ENCODE measurements at places on chromosomes 7 and 10. TPM values are rescaled to one million over a fixed set of nuclear protein-coding genes. Genes with fewer than 3 reads are reported as not detected.

The TSPAN33 gene
- 35.7 TPM for total RNA-seq

The ZNF212 gene
- total RNA-seq = 24.2 TPM

The LDB1 gene
- 90.5 TPM for total RNA-seq

The SHOC2 gene
- 91.1 TPM for total RNA-seq

DNA sequence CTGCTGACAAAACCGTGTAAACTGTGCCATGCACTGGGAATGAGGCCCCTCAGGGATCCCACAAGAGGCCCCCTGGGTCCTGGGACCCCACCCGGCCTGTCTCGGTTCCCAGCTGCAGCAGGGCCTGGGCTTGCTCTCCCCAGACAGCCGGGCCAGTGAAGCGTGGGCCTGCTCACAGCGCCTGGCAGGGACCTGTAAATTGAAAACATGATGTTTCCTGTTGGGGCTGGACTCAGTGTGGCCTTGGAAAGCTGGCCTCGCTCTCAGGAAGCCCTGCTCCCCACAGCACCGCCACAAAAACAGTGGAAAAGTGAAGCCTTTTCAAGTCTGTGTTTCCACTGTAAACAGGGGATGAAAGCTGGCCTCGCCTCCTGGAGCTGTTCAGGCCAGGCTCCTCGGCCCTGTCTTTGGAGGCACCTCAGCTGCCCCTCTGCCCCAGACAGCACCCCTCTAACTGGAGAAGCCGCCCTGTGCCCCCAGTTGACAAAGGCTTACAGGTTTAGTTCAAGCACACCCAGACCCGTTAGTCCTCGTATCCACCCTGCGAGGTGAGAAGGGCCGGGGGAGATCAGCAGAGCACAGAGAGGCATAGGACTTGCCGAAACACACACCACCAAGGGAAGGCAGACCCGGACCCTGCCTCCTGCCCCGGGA lies 108.3 kb downstream of the ZMIZ1 start:
- H3K4me1 ChIP-seq = peaks cover 73% of the 10 kb centered on the region
- no peaks in the 10 kb centered on the region for H3K27me3 ChIP-seq
- H3K27ac ChIP-seq = peak overlapping the region; percentile 69
- DNase-seq = peak; percentile 75

GRCh38 chr7:2616387-2617324 lies 15.1 kb upstream of the TTYH3 start:
- H3K27ac ChIP-seq = no peak overlapping the region
- peaks cover 25% of the 10 kb centered on the region for H3K4me1 ChIP-seq
- no peak overlapping the region for H3K4me3 ChIP-seq
- no peak for DNase-seq
- no peaks in the 10 kb centered on the region for H3K36me3 ChIP-seq

GRCh38 chr7:137940656-137941518 lies 61.0 kb downstream of the CREB3L2 start:
- H3K27ac ChIP-seq = no peak overlapping the region
- H3K36me3 ChIP-seq = no peaks in the 10 kb centered on the region

DNA sequence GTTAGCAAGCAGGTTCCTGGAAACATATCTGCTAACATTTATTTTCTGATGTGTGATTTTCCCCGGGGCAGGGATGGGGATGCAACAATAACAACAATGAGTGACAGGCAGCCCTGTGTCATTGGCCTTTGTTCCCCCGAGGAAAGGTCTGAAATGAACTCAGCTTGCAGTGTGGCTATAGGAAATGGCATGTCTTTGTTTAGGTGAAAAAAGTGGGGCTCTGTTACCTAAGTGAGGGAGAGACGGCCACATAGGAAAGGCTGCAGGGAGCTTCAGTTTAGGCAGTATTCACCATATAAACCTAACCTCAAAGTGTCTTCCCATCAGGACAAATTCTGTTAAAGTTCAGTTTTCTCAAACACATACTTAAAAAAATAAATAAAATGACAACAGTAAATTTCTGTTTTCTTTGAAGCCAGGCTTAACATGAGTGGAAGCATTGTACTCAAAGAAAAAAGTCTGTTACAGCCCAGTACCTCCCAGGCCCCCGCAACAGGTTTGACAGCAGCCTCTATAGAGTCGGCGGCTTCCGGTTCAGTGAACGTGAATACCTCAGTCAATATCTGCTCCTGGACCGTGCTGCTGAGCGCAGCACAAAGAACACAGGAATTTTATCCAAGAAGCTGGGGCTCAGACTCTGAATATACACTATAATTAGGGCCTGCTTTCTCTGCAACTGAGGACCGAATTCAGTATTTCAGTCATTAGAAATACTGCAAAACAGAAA lies 168.3 kb downstream of the GLI3 start:
- H3K27ac ChIP-seq = no peak overlapping the region
- DNase-seq = no peak
- no peaks in the 10 kb centered on the region for H3K27me3 ChIP-seq
- no peak overlapping the region for H3K4me3 ChIP-seq
- H3K36me3 ChIP-seq = no peaks in the 10 kb centered on the region
- H3K4me1 ChIP-seq = no peaks in the 10 kb centered on the region

DNA sequence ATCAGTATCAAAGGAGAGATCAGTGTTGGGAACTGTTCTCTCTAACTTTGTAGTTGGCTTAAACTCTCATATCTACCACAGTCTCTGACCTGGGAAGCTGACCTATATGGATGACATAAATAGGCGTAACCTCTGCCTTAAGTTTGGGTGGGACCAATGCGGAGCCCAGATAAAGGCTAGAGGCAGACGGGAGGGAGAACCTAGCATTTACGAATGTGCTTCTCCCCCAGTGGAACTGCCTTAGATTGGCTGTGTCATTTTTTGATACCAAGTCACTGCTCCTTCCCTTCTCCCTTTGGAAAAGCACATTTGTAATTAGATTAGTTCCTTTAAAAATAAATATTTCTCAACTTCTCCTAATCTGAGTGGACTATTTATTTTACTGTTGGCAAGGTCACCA lies 23.7 kb upstream of the LRRN3 start:
- H3K4me3 ChIP-seq = no peak overlapping the region
- H3K36me3 ChIP-seq = no peaks in the 10 kb centered on the region
- no peak overlapping the region for H3K27ac ChIP-seq
- H3K27me3 ChIP-seq = no peaks in the 10 kb centered on the region

DNA sequence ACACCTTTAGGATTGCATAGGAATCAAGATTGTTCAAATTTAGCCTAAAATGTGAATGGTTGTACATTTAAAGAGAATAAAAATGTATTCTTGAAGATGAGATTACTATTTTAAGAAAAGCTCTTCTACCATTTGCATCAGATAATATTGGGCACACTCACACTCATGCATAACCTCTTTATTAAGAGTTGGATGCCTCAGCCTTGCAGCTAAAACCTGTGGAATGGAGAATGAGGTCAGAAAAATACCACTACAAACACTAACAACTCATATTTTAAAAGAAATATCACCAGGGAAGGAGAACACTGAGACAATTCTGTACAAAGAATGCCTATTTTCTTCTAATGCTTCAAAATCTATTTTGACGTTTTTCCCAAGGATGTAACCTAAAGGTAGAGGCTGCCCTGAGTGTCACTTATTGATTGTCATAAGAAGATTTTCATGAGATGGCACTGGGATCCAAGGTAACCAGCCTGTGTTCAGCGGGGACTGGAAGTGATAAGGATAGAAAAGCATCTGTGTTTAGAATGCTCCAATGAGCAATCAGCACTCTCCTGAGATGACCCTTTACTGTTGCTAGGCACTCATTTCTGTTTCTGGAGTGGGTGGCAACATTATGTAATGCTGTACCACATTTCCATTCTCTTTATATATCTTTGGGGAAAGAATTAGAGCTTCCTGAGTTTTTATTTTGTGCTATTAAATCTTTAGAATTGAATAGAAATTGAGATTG lies 26.6 kb downstream of the REEP3 start:
- H3K4me3 ChIP-seq = no peak overlapping the region
- no peak for DNase-seq
- no peaks in the 10 kb centered on the region for H3K27me3 ChIP-seq
- H3K4me1 ChIP-seq = peaks cover 5% of the 10 kb centered on the region
- H3K36me3 ChIP-seq = no peaks in the 10 kb centered on the region
- no peak overlapping the region for H3K27ac ChIP-seq

DNA sequence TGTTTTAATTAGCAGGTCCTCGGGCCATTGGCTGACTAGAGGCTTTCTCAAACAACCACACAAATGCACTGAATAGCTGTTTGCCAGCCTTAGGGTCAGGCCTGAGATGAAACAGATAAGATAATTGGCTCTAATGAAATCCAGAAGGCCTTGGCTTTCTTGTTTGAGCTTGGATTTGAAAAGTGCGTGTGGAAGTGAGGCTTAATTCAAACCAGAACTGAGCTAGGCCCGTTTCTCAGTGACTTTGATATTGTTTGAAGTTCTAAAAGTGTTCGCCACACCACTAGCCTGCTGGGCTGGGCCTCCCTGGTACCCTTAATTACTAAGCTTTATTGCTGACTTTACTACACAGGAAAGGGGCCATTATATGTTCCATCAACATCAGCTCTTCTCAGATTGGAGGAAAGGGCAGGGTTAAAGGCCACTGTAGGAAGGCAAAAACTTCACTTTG lies 270.6 kb downstream of the TWIST1 start:
- no peak for DNase-seq
- no peak overlapping the region for H3K4me3 ChIP-seq
- H3K27ac ChIP-seq = no peak overlapping the region
- H3K27me3 ChIP-seq = no peaks in the 10 kb centered on the region

GRCh38 chr10:21100190-21100589 lies 203.1 kb upstream of the NEBL start:
- H3K36me3 ChIP-seq = no peaks in the 10 kb centered on the region
- H3K4me3 ChIP-seq = no peak overlapping the region
- H3K27me3 ChIP-seq = no peaks in the 10 kb centered on the region
- H3K27ac ChIP-seq = peak overlapping the region; percentile 38
- DNase-seq = peak; percentile 33
- peaks cover 22% of the 10 kb centered on the region for H3K4me1 ChIP-seq

- DNase-seq = peak; percentile 94
- H3K4me1 ChIP-seq = peaks cover 32% of the 10 kb centered on the region
- H3K27me3 ChIP-seq = no peaks in the 10 kb centered on the region
- H3K36me3 ChIP-seq = no peaks in the 10 kb centered on the region
Observed at GRCh38 chr7:129948877-129949291, 3.9 kb downstream of the UBE2H start.

GRCh38 chr7:40882071-40882658 lies 747.4 kb downstream of the SUGCT start:
- no peak overlapping the region for H3K4me3 ChIP-seq
- DNase-seq = no peak
- no peaks in the 10 kb centered on the region for H3K27me3 ChIP-seq

- peaks cover 14% of the 10 kb centered on the region for H3K4me1 ChIP-seq
- no peaks in the 10 kb centered on the region for H3K36me3 ChIP-seq
- no peaks in the 10 kb centered on the region for H3K27me3 ChIP-seq
- no peak for DNase-seq
- H3K27ac ChIP-seq = no peak overlapping the region
Observed at GRCh38 chr10:126110489-126111180, 214.3 kb downstream of the FANK1 start.

- H3K27me3 ChIP-seq = no peaks in the 10 kb centered on the region
- H3K4me3 ChIP-seq = no peak overlapping the region
- H3K36me3 ChIP-seq = no peaks in the 10 kb centered on the region
- H3K4me1 ChIP-seq = peaks cover 8% of the 10 kb centered on the region
Observed at GRCh38 chr7:130008941-130009847, 42.0 kb downstream of the ZC3HC1 start.

GRCh38 chr7:75776295-75776971 lies 4.4 kb upstream of the CCL26 start:
- no peak for DNase-seq
- H3K36me3 ChIP-seq = no peaks in the 10 kb centered on the region
- H3K27ac ChIP-seq = no peak overlapping the region
- peaks cover 12% of the 10 kb centered on the region for H3K4me1 ChIP-seq
- H3K27me3 ChIP-seq = no peaks in the 10 kb centered on the region
- no peak overlapping the region for H3K4me3 ChIP-seq

GRCh38 chr10:33937036-33937730 lies 602.7 kb upstream of the NRP1 start:
- no peak overlapping the region for H3K27ac ChIP-seq
- H3K27me3 ChIP-seq = no peaks in the 10 kb centered on the region
- no peaks in the 10 kb centered on the region for H3K36me3 ChIP-seq
- no peaks in the 10 kb centered on the region for H3K4me1 ChIP-seq

DNA sequence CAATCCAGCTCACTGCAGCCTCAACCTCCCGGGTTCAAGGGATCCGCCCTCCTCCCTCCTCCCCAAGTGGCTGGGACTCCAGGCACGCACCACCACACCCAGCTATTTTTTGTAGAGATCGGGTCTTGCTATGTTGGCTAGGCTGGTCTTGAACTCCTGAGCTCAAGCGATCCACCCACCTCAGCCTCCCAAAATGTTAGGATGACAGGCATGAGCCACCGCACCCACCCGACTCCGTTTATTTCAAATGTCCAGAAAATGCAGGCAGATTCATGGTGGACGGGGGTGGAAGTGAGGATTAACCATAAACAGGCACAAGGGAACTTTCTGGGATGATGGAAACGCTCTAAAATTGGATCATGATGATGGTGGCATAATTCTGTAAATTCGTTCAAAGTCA lies 84.5 kb upstream of the DNAAF5 start:
- DNase-seq = no peak
- no peak overlapping the region for H3K4me3 ChIP-seq
- H3K27me3 ChIP-seq = no peaks in the 10 kb centered on the region
- no peak overlapping the region for H3K27ac ChIP-seq

- no peak overlapping the region for H3K27ac ChIP-seq
- no peaks in the 10 kb centered on the region for H3K36me3 ChIP-seq
- no peaks in the 10 kb centered on the region for H3K4me1 ChIP-seq
- no peaks in the 10 kb centered on the region for H3K27me3 ChIP-seq
Observed at GRCh38 chr7:135919071-135919841, 57.9 kb downstream of the MTPN start.

DNA sequence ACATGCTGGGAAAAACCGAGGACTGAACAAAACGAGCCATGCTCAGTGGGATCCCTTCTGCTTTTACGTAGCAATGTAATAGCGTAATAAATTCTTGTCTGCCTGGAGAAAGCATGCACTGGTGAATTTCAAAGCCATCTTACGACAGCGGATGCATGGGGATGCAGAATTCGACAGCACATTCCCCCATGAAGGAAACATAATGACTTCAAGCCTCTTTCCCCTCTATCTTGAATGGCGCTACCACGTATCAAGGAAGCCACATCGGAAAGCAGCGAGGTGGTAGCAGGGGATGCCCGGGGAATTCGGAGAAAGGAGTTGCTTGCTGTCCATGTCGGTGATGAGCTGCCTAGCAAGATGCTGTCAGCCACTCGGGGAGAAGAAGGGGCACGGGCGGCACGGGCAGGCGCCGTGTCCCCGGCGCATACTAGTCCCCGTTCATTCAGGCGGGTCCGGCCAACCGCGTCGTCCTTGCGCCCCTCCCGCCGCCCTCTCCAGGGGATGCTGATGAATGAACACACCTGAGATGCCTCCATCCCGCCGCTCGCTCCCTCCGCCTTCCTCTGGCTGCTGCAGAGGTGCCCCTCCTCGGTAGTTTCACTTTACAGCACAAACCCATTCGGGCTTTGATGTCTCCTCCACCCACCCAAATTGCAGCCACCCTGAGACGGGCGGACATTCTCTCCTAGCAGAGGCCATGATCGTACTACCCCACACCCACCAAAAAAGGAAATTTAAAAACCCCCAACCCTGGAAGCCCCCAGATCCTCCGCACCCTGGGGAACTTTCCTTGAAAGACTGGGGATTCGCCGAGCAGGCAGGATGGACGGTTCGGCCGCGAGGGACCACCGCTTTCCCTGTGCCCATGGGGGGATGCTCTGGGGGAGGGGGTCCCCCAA lies 644 bp downstream of the SORBS1 start:
- peaks cover 13% of the 10 kb centered on the region for H3K4me1 ChIP-seq
- no peaks in the 10 kb centered on the region for H3K36me3 ChIP-seq
- peak overlapping the region; percentile 91 for H3K4me3 ChIP-seq
- no peaks in the 10 kb centered on the region for H3K27me3 ChIP-seq
- H3K27ac ChIP-seq = peak overlapping the region; percentile 85

All from testis (tissue), 5 donors.